ENCODE measurements at places on chromosomes 1 and 21. TPM values are rescaled to one million over a fixed set of nuclear protein-coding genes. Genes with fewer than 3 reads are reported as not detected.

GRCh38 chr1:119547306-119547705, 40.3 kb downstream of the HSD3B1 start:
- no peaks in the 10 kb centered on the region for H3K36me3 ChIP-seq
- no peak for DNase-seq
- H3K27me3 ChIP-seq, result no peaks in the 10 kb centered on the region
- H3K4me1 ChIP-seq, result no peaks in the 10 kb centered on the region
- H3K4me3 ChIP-seq, result no peak overlapping the region

DNA sequence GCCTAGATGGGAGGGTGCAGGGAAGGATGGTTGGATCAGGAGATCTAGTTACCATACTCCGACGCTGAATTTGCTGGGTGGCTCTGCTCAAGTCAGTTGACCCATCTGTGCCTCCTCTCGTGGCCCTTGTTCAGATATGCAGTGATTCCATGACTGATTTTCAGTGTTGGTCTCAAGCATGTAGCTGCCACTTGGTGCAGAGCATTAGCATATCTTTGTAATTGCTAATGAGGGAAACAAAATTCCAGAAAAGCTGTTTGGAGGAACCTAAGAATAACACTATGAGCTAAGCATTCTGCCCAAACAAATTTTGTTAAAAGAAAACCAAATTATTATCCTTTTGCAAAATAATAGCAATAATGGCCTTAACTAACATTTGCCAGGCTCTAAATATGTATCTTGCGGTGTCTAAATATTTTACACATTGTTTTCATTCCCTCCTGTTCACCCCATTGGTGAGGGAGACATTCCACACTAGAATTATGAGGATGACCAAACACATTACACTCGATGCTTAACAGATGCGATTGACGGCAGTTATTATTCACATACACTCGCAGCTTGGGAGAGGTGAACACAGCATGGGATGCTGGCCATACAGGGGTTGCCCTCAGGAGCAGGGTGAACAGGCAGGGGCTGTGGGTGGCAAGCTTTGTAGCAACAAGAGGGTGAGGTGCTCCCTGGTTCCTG, 69.1 kb downstream of the KCNJ15 start:
- no peaks in the 10 kb centered on the region for H3K36me3 ChIP-seq
- H3K4me1 ChIP-seq, result peaks cover 10% of the 10 kb centered on the region
- H3K4me3 ChIP-seq, result no peak overlapping the region
- DNase-seq, result peak; percentile 7

Gene CYP4A11
- total RNA-seq, result not detected

Gene IVL
- total RNA-seq, result not detected

Gene DFFA
- total RNA-seq, result 17.6 TPM
